ENCODE measurements at places on chromosomes 5 and 9.

- no peak for DNase-seq
These were observed 17.6 kb upstream of the AGGF1 start for GRCh38 chr5:77012601-77013000.

DNA sequence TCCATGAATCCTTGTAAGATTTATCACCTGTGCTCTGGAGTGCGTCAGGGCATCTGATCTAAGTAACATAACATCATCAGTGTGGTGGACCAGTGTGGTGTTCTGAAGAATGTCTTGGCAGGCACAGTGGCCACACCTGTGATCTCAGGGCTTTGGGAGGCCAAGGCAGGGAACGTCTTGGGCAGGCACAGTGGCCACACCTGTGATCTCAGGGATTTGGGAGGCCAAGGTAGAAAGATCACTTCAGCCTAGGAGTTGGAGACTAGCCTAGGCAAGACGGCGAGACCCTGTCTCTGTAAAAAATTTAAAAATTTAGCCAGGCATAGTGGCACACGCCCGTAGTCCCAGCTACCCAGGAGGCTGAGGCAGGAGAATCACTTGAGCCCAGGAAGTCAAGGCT is 185.5 kb downstream of the CACNA1B start:
- no peak for DNase-seq

- peak; percentile 14 for DNase-seq
These were observed 284.3 kb downstream of the CCDC171 start for GRCh38 chr9:15837079-15837679.

GRCh38 chr9:95870352-95870751 is 5.1 kb upstream of the ERCC6L2 start:
- no peak for DNase-seq

GRCh38 chr5:1548702-1549474 is 25.1 kb upstream of the LPCAT1 start:
- no peak for DNase-seq

- no peak for DNase-seq
These were observed 146.4 kb downstream of the SGCD start for GRCh38 chr5:156473269-156473908.

GRCh38 chr5:159131951-159132350 is 32.2 kb upstream of the EBF1 start:
- no peak for DNase-seq

DNA sequence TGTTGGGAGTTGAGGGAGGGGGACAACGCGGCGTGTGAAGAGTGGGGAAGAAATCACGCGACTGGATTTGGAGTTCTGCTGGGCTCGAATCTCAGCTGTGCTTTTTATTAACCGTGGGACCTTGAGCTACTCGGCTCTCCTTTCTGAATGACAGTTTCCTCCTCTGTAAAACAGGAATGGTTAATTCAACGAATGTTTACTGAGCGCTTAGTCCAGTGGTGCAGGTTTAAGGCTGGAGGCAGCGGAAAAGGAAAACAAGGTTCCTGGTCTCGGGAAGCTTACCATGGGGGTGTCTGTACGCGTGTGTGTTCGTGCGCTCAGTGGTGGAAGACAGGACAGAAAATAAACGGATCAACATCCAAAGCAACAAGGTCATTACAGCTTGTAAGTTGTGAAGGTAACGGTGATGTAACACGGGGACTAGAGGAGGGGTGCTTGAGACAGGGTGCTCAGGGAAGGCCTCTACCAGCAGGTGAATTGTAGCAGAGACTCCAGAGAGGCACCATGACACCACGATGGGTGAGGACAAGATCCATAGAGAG is 277 bp downstream of the EIF4E1B start:
- DNase-seq = no peak

DNA sequence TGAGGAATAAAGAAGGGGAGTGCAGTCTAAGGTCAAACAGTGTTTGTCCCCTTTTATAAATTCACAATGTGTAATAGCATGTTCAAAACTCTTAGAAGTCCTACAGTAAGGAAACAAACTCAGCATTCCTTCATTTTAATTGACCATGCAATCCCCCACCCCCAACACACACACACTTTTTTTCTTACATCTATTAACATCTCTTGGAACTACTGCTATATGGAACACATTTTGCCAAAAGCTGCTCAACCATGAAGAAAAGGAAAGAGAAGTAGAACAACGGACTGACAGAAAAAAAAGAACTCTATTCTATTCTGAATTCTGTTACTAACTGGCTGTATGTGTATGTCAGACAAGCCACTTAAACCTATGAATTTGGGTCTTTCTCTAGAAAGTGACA is 2.8 kb upstream of the CTNNAL1 start:
- DNase-seq = no peak

- DNase-seq = no peak
These were observed 8.8 kb downstream of the SPIN1 start for GRCh38 chr9:88396836-88397577.

GRCh38 chr9:136231478-136232297 is 13.9 kb downstream of the QSOX2 start:
- DNase-seq = no peak

DNA sequence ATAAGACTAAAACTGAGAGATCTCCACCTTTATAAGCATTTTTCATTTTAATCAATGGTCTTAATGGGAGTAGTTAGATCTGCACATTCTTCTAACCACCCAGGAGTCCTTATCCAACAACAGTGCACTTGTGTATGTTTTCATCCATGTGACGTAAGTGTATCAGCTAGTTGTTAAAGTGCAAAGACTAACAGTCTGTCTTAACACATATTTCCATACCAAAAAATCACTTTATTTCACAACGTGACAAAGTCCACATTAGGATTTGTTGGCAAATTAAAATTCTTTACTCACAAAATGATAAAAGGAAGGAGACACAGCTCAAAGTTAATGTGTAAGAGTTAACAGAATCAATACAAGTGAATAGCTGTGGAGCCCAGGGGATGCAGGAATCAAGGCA is 1.9 kb upstream of the SMC2 start:
- DNase-seq = no peak

- no peak for DNase-seq
These were observed 67.1 kb downstream of the LHX2 start for GRCh38 chr9:124078641-124079040.

DNA sequence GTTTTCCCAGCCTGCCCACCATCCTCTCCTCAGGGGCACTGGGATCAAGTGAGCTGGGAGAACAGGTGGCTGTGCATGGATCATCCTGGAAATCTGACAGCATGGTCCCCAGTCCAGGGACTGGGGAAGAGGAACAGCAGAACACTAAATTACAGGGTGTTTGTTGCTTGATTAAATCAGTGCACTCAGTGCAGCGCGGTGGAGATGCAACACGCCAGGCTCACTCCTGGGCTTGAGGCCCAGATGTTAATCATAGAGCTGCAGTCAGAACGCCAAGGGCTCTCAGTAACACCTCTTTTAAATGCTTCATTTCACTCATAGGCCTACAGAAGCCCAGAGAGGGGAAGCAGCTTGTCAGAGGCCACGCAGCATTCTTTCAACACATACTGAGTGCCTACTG is 14.2 kb upstream of the LARP1 start:
- no peak for DNase-seq

GRCh38 chr9:9942764-9943424 is 669.9 kb downstream of the PTPRD start:
- peak; percentile 27 for DNase-seq

GRCh38 chr5:35069188-35069587 is 21.4 kb upstream of the AGXT2 start:
- DNase-seq = no peak

DNA sequence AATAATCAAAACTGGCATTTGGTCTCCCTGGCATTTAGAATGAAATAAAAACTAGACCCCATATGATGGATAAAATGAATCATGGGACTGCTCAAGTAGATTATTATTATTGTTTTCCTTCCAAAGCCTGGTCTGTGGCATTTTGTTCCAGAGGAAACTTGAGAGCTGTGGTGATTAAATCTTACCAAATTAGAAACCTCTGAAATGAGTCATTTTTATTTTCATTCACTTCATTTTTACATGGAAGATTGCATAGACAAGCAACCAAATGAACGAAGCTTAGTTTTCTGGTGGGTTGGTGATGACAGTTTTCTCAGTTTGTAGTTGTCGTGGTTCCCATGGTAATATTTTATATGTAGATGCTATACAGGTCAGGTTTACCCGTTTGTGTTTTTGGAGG is 23.4 kb downstream of the PAM start:
- no peak for DNase-seq

- no peak for DNase-seq
These were observed 281.9 kb upstream of the TUSC1 start for GRCh38 chr9:25960178-25960577.

DNA sequence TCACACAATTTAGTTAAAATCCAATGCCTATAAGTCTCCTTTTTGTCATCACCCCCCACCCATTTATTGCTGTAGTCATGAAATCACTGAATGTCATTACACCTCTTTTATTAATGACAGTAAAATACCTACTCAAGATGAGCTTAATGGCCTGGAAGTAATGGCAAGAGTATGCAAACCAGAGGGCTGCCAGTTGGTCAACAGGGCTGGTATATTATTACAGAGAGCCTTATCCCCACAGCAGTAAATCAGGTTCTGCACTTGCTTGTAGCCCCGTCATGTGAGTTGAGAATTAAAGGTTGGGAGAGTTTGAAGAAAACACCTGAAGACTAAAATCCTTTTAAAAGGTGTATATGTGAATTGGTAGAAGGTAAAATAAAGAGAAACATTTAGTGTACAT is 372.4 kb downstream of the MAT2B start:
- DNase-seq = no peak

DNA sequence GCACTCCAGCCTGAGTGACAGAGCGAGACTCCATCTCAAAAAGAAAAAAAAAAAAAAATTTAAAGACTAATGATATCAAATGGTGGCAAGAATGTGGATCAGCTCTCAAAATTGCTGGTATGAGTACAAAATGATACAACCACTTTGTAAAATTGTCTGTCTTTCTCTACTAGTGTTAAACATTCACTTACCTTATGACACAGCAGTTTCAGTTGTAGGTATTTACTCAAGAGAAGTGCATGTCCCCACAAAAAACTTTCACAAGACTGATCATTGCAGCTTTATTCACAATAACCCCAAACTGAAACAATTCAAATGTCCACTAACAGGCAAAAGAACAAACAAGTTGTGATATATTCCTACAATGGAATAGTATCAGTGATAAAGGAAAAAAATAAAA is 14.7 kb upstream of the CETN3 start:
- DNase-seq = no peak

GRCh38 chr9:88990729-88991065 is 571 bp upstream of the S1PR3 start:
- DNase-seq = no peak
